ENCODE measurements at places on chromosomes 7 and 10.

- DNase-seq, result no peak
Measured at GRCh38 chr7:68143345-68143744, 1146.7 kb downstream of the TYW1 start.

DNA sequence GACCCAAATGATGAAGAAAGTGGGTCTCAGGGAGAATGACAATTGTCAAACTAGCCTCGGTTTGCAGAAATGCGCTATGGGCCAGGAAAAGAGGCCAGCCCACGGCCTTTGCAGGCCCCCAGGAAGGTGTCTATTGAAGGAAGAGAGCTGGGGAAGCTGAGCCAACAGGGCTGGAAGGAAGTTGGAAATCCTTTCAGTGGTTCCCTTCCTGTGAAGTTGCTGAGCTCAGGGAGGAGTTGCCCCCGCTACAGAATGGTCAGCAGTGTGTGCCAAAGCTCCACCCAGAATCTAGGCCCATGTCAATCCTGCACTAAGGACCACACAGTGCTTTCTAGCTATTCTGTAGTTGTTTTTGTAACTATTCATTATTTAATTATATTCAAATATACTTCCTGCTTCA, 91.6 kb upstream of the ANLN start:
- no peak for DNase-seq

- no peak for DNase-seq
Measured at GRCh38 chr7:137996386-137996851, 5.5 kb downstream of the CREB3L2 start.

DNA sequence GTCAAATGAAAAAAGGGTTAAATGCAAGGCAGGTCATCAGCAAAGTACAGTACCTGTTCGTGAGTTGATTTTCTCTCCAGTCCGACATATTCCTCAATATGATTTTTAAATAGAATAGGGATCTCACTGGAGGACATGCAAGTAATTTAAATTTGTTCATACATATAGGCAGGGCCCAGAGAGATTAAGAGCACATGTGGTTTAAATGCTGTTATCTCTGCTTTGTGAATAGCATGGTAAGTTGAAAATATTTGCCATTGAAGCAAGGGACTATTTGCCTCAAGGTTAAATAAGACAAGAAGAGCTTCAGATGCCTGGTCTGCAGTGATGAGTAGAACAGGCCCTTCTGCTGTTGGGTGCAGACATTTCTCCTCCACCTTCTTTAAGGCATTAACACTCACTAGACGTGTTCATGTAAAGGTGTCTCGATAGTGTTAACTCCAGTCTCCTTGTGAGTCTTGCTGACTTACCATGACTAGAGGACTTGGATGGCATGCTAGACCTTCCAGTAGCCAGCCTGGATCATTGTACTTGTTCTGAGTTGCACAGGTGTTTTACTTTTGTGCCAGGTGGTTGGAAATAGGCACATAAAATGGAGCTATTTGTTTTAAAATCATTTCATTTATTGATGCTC, 15.6 kb upstream of the AKR1C3 start:
- no peak for DNase-seq

GRCh38 chr7:101386558-101387231, 24.0 kb downstream of the COL26A1 start:
- DNase-seq, result no peak

GRCh38 chr10:98795467-98795866, 348.7 kb upstream of the HPS1 start:
- DNase-seq, result no peak

DNA sequence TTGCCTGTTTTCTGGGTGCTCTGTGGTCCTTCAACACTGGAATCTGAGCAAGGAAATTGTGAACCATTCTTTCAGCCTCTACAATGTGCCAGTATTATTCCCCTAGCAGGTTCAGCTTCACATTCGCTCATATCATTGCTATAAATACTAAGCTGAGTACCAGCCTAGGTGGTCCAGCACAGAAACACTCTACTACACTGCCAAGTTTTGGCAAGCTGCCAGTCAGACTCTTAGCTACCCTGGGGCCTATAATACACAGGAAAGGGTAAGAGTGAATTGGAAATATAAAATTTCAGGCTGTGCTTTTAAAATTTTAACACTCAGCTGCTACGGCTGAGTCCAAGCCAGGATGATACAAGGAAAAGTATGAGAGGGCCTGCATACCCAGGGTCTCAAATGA, 49.9 kb upstream of the PPP1R3A start:
- no peak for DNase-seq

DNA sequence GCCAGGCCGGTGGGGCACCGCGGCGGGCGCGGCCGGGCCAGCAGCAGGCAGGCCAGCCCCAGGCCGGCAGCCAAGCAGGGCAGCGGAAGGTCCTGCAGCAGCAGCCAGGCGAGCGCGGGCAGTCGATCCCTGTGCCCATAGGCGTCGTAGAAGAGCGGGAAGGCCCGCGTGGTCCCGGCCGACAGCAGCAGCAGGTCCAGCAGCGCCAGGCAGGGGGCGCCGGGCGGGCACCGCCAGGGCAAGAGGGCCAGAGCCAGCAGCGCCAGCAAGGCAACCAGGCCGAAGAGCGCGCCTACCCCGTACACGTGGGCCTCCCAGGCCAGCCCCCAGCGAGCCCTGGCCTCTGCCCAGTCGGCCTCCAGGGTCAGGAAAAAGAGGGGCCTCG, 8.4 kb upstream of the RBM28 start:
- peak; percentile 31 for DNase-seq

GRCh38 chr7:98250789-98251188, 1.2 kb downstream of the TECPR1 start:
- peak; percentile 39 for DNase-seq

DNA sequence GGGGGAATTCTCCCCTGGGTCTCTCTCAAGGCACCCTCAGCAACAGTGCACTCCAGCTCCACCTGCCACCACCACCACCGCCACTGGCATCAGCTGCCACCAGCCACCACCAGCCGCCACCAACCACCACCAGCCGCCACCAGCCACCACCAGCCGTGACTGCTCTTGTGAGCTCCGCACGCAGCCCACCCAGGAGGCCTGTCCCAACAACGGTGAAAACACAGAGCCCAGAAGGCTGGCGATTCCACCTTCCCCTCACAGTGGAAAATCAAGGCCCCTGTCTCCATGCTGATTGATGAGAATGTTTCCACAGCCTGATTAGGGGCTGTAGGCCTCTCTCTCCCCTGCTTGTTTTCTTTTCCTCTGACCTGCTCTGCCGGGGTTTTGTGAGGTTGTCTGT, 41.1 kb downstream of the COBL start:
- no peak for DNase-seq

DNA sequence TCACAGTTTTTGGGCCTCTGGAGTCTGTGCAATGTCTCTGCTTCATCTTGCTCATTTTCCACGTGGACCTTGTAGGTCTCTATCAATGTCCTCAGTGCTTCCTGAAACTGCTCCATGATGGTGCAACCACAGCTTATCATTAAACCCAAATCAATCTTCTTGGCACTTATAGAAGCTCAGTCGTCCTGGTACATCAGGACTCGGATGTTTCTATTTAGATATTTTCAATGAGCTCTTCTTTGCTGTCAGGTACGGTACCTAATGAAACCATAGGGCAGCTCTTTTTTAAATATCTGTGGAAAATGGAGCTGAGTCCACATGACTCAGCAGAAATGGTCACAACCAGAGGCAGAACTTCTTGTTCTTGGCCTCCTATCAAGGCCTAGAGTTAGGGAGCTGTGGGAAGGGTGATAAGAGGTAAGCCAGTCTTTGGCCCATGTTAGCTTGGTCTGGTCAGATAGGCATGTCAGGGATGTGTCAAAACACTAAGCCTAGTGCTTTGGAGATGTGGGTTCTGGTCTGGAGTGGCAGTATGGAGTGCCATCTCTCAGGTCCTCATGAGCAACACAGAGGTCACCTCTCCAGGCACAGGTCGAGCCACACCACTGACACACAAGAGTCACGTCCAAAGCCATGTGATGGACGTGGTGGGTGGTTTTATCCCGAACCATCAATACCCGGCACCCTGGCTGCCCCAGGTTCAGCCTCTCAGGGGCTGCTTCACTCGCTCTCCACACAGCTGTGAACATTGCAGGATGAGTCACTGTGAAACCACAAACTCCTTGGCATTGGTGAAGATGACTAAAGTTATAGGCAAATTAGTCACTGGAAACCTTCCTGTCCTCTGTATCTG, 87.0 kb downstream of the TBXAS1 start:
- DNase-seq, result peak; percentile 68

GRCh38 chr7:43118313-43118712, 5.9 kb downstream of the HECW1 start:
- DNase-seq, result no peak

DNA sequence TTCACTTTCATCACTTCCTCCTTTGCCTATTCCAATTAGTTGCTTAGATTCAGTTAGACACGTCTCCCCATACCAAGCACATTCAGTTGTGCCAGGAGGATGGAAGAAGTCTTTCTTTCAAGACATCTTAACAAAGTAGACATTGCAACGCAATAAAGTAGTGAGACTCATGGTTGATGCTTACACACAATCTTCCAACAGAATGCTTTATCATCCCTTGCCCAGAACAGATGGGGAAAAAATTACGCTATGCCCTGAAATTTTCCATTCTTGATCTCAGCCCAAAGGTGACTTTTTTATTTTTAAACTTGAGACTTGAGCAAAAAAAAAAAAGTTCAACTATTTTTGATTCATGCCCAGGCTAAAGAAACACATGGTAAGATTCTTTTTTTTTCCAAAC, 74.9 kb downstream of the KCNMA1 start:
- no peak for DNase-seq

DNA sequence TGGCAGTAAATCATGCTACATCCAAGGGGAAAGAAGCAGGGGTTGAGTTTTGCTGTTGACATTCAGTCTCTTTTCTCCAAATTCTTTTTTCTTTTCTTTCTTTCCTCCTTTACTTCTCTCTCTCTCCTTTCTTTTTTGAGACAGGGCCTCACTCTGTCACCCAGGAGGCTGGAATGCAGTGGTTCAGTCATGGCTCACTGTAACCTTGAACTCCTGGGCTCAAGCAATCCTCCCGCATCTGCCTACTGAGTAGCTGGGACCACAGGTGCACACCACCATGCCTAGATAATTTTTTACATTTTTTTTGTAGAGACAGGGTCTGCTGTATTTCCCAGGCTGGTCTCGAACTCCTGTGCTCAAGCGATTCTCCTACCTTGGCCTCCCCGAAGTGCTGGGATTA, 35.2 kb downstream of the SBDS start:
- no peak for DNase-seq

DNA sequence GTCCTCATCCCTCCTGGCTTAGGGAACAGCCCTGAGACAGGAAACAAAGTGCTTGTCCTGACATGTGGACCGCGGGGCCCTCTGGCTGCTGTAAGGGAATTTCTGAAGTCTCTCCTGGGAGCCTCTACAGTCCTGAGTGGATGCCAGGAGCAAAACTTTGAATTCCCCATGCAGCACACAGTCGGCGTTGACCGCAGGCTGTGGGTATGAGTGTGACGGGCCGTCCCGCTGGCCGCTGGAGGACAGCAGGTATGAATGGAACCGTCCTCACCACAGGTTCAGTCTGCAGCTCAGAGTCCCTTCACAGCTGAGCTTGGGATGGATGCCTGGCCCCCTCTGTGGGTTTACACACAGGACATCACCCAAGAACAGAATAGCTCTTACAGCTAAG, 94.9 kb downstream of the GPR26 start:
- no peak for DNase-seq
